Activated CD8-positive, alpha-beta memory T cell treated with anti-CD3 and anti-CD28 coated beads for 1 hour (primary cell): ENCODE measurements at places on chromosomes 3 and 15.

GRCh38 chr3:52073490-52073889 lies 17.1 kb upstream of the DUSP7 start:
- no peak for DNase-seq

GRCh38 chr3:125146626-125147490 lies 65.7 kb downstream of the SLC12A8 start:
- no peak for DNase-seq

GRCh38 chr3:12817343-12817710 lies 20.8 kb downstream of the CAND2 start:
- no peak for DNase-seq

DNA sequence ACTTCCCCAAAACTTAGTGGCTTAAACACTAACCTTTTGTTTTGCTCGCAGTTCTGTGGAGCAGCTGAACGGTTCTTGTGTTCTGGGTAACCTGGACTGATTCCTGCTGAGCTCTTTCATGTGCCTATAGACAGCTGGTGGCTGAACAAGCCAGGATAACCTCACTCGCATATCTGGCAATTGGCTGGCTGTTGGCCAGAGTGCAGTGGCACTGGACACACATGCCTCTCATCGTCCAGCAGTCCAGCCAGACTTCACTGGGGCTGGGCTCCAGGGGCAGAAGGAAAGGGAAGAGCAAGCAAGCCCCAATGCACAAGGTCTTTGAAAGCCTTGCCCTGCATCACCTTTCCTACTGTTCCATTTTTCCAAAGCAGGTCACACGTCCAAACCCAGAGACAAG lies 53.6 kb upstream of the GATA2 start:
- DNase-seq, result no peak

GRCh38 chr15:77853008-77853328 lies 220.3 kb upstream of the LINGO1 start:
- no peak for DNase-seq

DNA sequence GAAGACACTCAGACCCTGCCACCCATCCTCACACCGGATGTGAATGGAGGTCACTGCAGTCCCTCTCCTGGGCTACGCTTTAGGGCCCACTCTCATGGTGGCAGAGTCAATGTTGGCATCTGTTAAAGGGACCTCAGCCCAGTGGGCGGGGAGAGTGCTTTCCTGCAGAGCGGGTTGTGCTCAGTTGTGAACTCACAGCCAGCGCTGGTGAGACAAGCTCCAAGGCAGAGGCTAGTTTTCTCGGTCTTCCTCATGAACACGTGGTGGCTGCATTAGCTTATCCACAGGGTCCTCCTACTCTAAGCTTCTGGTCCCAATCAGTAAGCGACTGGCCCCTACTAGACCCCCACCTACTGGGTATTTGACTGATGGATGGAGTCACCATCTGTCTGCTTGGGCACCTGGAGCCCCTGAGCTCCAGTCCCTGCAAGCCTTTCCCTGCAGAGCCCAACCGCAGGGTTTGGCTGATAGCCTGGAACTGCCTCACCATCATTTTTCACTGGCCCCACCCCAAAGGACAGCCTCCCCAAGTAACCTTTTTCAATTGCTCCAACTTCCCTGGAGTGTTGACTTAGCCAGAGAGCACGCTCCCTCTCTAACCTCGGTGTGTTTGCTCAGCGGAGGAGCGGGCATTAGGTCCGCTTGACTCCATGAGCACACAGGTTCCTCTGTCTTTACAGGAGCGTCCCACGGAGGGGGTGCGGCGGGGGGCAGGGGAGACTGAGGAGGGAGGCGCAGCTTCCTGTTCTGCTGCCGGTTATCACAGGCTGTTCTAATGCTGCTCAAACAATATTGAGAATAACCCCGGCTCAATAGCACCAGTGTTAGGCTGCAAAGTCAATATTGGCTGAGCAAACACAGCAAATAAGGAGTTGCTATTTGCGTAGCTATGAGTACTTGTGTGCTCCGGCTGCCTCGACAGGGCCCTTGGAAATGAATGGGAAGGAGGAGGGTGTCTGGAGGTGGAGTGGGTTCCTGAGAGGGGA lies 141.7 kb downstream of the RPLP1 start:
- no peak for DNase-seq

DNA sequence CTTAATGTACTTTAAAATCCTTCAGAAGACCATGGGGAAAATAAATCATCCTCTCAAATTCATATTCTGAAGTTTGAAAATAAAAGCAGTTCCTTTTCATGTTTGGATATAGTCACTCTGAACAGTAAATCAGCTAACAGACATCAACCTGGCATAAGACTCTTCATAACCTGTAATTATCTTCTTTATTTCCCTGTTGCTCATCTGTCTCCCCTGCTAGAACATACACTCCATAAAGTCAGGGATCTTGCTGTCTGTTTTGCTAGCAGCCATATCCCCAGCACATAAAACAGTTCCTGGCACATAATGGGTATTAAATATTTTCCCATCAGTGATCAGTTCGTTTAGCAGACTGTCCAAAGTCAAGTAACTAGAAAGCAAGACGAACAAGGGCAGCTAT lies 11.2 kb downstream of the VGLL4 start:
- DNase-seq, result no peak

DNA sequence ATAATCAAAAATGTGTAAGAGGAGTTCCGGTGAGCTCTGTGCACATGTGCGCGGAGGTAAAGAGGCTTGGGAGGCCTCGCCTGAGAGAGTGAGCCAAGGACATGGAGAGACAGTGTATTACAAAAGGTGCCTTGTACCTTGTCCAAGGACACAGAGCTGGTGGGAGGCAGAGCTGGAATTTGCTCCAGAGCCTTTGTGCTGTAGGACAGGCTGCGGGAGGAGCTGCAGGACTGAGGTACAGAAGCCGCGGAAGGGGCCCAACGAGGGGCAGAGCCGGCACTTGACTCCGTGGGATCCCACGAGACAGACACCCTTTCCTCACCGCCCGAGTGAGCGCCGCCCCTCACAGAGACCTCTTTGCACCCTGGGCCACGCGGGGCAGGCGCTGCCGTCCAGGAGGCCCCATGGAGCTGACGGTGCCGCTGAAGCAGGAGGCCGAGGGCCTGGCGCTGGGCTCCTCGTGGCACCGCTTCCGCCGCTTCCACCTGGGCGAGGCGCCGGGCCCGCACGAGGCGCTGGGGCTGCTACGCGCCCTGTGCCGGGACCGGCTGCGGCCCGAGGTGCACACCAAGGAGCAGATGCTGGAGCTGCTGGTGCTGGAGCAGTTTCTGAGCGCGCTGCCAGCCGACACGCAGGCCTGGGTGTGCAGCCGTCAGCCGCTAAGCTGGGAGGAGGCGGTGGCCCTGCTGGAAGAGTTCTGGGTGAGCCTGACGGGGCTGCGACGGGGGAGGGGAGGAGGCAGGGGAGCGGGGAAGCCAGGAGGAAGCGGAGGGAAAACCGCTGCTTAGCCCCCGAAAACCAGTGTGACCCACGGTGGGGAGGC lies 68.7 kb downstream of the SLTM start:
- DNase-seq, result no peak

DNA sequence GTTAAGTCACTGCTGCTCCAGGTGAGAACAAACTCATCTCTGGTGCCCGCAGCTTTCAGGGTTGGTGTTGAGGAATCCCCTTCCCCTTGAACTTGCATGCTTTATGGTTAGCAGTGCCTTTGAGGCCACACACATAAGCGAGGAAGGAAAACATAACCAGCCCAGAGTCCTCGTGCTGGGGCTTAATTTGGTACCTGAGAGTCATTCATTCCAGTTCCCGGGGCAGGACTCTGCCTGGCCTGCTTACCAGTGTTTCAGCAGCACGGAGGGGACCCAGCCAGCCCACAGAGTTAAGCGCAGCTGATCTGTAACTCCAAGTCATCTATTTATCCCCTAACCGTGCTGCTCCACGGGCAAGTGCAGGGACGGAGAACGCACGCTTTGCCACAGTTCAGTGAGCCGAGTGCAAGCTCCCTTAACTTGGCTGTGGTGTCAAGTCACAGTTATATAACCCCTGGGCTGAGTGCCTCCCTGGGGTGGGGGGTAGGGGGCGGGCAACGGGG lies 302.3 kb upstream of the ICE2 start:
- no peak for DNase-seq

- DNase-seq, result no peak
These were observed 200.5 kb downstream of the ITPR1 start for GRCh38 chr3:4693620-4694019.

- no peak for DNase-seq
These were observed 7.9 kb upstream of the DOCK3 start for GRCh38 chr3:50666837-50667236.

DNA sequence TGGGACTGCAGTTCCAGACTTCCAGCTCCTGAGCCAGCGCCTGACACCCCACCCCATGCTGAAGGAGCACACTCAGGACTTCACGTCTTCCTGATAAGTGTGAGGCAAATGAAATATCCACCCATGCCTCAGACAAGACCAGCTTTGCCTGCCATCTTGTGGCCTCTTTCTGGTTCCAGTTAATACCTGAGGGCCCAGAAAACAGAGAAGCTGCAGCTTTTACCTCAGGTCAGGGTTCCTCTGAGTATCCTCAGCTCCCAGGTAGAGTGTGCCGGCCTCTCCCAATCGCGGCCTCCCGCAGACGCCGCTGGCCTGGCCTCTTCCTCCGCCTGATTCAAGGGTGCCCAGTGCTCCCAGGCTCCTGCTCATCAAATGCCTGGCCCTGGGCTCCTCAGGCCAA lies 5.1 kb upstream of the KLHL6 start:
- no peak for DNase-seq

- no peak for DNase-seq
These were observed 31.3 kb upstream of the PSTPIP1 start for GRCh38 chr15:76963596-76963995.

- DNase-seq, result no peak
These were observed 21.4 kb downstream of the EIF4E3 start for GRCh38 chr3:71703797-71704196.

DNA sequence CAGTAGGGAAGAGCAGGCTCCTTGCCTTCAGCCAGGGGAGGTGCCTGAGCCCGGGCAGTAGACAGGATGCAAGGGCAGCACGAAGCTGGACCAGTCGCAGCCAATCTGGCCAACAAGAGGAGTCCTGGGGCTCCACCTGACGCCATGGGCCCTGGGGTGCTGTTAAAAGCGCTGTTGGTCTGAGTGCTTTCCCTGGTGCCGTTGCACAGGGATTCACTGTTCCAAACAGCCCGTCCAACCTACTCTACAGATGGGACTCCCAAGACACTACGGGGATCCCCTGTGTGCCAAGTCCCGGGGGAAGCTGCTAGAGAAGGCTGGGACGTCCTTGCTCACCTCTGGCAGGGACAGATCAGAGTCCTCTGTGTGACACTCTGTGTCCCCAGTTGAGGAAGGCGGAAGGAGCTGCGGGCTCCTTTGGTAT lies 632 bp downstream of the CTSH start:
- no peak for DNase-seq

DNA sequence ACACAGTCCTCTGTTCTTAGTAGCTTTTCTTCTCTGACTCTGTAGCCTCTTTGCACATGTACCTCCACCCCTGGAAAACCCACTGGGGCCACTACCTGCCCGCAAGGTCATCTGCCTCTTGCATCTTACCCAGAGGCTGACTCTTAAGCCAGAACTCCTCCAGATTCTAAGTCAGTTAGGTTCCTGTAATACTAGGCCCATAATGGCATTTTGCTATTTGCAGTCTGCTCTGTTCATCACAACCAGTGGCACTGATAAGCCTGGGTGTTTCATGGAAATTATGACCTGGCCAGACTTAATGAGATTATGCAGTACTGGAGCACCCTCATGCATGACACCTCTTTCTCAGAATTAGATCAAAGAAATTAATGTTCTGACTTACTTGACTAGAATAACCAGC lies 31.7 kb upstream of the ATG7 start:
- no peak for DNase-seq

- DNase-seq, result no peak
These were observed 24.0 kb upstream of the USP3 start for GRCh38 chr15:63480441-63480821.

GRCh38 chr15:101124731-101125451 lies 127.0 kb downstream of the CHSY1 start:
- DNase-seq, result no peak

DNA sequence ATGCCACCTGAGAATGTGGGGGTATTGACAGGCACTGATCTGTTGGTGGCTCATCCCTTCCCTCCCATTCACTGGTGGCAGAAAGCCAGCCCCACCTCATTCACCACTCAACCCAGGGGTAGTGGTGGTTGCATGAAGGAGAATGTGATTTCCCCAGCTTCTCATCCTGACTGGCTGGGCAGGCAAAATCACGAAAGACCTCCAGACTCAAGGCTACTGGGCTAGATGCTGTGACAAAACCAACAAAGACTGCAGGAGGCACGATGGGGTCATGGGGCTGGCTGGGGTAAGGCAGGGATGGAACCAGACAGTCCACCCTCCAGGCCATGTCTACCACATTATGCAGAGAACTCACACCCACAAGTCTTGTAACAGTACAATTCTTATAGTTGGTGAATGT lies 33.9 kb downstream of the FSTL1 start:
- DNase-seq, result no peak

DNA sequence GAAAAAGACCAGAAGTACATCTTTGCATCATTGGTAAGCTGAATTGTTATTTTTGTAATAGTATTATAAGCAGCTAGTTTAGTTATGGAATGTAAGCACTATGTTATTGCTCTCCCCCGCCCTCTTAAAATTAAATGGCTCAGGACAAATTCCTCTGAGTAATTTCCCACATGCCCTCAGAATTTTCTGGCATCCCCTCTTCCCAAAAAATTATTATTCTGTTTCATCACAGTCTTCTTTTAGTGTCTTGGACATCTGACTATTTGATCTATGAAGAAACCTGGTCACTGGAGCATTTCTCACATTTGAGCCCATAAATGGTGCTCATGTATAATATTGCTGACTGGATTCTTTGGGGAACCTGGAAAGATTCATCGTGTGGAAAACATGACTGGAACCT lies 68.3 kb downstream of the KLHL25 start:
- no peak for DNase-seq

- DNase-seq, result no peak
These were observed 79.5 kb downstream of the SEMA6D start for GRCh38 chr15:47796830-47797229.

DNA sequence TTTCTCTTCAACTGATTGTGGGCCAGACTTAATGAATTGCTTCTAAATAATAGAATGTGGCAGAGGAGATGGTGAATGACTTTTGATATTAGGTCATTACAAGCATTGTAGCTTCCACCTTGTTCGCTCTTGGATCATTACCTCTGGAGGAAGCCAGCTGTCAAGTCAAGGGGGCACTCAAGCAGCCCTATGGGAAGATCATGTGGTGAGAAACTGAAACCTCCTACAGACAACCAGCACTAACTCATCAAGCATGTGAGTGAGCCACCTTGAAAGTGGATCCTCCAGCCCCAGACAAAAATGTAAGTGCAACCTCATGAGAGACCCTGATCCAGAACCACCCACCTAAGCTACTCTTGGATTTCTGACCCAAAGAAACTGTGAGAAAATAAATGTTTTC lies 109.8 kb upstream of the TBC1D5 start:
- no peak for DNase-seq

DNA sequence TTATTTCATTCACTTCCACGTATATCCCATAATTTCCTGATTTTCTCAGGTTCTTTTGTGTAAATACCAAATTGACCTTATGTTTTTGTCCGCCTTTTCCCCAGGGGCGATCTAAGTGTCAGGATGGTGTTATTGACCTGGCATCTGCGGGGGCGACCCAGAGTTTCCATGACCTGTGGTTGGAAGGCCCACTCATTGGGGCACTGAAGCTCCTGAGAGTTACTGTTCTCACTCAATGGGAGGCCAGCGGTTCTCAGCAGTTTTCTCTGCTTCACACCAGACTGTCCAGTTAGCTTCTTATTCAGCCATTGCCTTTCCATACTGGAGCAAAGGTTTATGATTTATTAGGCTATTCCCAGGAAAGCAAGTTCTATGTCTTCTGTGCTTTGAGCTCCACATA lies 53.3 kb downstream of the B3GALNT1 start:
- no peak for DNase-seq
